ENCODE measurements at places on chromosomes 6 and 20. TPM values are rescaled to one million over a fixed set of nuclear protein-coding genes. Genes with fewer than 3 reads are reported as not detected.

DNA sequence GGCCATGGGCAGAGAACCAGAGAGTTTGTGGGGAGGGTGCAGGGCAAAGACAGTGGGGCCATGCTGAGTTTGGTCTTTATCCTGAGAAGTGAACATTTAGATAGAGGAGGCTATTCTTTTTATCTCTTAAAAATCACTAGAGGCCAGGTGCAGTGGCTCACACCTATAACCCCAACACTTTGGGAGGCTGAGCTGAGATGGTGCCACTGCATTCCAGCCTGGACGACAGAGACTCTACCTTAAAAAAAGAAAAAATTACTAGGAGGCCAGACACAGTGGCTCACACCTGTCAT is 8.7 kb downstream of the PXMP4 start:
- no peak for DNase-seq

DNA sequence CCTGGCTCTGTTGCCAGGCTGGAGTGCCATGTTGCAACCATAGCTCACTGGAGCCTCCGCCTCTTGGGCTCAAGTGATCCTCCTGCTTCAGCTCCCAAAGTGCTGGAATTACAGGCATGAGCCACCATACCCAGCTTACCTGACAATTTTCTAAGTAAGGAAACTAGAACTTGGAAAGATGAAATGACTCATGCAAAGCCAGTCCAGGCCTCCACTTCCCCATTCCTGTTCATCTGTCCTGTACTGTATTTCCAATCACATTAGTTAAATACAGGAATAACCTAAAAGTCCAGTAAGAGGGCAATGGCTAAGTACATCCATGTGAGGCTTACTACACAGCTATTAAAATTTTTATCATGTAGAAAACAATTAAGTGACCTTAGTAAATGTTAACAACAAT is 8.3 kb upstream of the ADGB start:
- DNase-seq: no peak

- DNase-seq: no peak
These were observed 17.9 kb upstream of the PNPLA1 start for GRCh38 chr6:36252005-36252404.

GRCh38 chr6:163384510-163384909 is 30.0 kb upstream of the QKI start:
- DNase-seq: no peak

- no peak for DNase-seq
These were observed 32.1 kb downstream of the DAAM2 start for GRCh38 chr6:39824030-39824926.

- DNase-seq: no peak
These were observed 10.8 kb downstream of the JARID2 start for GRCh38 chr6:15256538-15257271.

GRCh38 chr6:4485735-4486134 is 290.5 kb upstream of the CDYL start:
- no peak for DNase-seq

Gene RPP40
- total RNA-seq: 4.2 TPM

Gene DPPA5
- not detected for total RNA-seq

Gene GJA10
- total RNA-seq: not detected
